ENCODE measurements at places on chromosomes 5 and 9.

DNA sequence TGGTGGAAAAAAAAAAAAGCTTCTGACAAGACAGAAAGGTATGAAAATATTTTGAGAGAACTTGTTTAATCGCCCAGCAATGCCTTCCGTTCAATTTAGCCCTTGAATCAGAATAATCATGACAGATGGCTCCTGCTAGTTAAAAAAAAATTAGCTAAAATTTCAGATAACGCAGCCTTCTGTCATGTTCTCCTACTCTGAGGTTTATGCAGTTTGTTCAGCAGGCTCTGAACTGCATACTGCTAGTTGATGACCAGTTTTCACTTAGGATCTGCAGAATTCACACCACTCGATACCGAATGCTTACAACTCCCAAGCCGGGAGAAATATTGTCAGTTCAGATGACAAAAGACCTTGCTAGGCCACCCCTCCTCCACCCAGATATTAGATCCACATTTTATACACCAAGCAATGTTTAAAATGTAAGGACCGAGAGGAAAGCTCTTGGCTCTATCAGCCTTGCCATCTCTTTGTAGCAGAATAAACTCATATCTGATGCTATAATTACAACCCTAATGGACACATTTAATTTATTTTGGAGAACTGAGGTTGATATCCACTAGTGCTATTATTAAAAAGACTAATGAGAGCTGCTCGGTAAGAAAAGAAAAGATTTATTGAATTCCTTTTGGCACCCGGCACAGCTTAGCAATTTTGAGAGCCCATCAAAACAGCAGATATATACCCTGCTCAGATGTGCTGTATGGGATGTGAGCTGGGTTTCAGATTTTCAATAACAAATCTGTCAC, 322.8 kb downstream of the GLIS3 start:
- no peak for DNase-seq

DNA sequence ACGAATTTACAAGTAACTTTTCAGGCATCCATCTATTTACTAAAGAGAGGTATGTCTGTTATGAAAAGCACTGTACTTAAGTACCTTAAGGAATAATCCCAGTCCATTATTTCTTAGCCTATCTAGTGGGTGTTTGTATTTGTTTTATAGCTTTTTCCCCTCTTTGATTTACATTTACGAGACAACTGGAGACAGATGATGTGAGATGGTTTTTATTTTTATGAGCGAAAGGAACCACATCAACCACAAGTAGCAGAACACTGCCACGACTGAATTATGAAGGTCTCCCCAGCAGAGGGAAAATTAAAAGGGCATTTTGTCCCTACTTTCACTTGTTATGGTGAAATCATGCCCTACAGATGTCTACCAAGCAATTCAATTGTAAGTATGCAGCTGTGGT, 357.8 kb downstream of the NFIB start:
- DNase-seq = no peak

DNA sequence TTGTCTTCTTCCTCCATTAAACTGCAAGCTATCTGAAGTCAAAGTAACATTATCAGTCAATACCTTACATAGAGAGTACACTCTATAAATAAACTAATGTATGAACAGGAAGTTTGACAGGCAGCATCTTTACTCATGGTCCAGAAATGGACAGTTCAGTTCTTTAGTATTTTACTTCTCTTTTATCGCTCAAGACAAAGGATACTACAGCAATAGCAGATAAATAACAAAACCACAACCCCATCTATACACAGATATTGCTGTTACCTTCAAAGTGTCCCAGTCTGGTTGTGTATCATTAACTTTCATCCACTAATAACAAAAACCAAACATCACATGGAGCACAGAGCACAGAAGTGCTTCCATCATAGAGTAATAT, 46.4 kb downstream of the SEMA5A start:
- DNase-seq = no peak

DNA sequence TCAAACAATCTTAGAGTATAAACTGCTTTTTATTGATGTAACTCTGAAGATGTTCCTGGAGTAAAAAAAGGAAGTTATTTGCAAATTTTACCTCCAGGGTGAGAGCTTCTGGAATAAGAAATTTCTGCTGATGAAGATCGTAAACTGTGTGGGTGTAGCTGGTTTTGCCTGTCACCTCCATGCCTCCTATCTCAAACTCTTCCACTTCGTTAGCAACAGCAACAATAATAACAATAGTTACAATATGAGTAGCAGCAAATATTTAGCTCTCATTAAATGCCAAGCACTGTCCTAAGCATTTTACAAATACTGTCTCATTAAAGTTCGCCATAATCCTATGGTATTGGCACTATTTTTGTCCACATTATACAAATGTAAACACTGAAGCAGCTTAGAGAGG, 57.9 kb downstream of the GCNT1 start:
- no peak for DNase-seq

GRCh38 chr5:168951769-168952168, 349.2 kb downstream of the SLIT3 start:
- DNase-seq = no peak

DNA sequence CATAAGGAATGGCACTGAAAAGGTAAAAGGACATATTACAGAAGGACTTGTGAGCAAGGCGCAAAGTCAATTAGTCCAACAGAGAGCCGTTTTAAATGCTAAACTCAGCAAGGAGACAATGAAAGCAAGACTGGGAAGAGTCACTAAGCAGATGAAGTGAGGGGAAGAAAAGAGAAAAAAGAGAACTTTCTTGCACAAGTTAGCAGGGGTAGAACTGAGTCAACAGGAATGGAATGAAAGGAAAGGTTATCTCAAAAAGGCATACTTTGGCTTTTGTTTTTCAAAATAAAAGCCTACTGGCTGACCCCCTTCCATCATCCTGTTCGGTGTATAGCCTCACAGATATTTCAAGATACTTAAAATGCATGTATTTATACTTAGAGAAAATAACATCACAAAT, 75.0 kb downstream of the NR6A1 start:
- no peak for DNase-seq

- DNase-seq = no peak
These were observed 327.6 kb downstream of the KDM4C start for GRCh38 chr9:7085357-7085756.

DNA sequence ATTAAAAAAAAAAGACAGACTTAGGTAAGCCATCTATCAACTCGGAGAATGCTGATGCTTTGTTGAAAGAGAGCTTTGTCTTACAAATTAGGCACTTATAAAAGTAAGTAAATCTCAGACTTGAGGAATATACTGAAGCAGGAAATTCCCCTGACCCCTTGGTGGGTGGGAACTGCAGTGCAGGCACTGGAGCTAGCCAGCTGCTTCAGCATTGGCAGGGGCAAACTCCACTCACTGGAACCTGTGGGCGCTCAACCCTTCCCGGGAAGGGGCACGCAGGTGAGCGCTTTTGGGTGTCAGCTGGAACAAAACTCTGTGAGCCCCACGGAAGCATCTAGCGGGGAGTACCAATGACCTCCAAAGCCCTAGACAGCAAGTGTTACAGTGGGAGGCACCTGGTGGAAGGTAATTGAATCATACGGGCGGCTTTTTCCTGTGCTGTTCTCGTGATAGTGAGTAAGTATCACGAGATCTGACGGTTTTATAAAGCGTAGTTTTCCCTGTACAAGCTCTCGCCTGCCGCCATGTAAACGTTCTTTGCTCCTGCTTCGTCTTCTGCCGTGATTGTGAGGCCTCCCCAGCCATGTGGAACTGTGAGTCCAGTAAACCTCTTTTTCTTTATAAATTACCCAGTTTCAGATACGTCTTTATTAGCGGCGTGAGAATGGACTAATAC, 628.0 kb upstream of the CDH18 start:
- no peak for DNase-seq

- no peak for DNase-seq
These were observed at the start of gene MAMDC2 for GRCh38 chr9:70043689-70044489. Gene MAMDC2, plus strand, starts transcription at chr9:70043848. Its CDS starts 350 bp downstream, at chr9:70044198.

DNA sequence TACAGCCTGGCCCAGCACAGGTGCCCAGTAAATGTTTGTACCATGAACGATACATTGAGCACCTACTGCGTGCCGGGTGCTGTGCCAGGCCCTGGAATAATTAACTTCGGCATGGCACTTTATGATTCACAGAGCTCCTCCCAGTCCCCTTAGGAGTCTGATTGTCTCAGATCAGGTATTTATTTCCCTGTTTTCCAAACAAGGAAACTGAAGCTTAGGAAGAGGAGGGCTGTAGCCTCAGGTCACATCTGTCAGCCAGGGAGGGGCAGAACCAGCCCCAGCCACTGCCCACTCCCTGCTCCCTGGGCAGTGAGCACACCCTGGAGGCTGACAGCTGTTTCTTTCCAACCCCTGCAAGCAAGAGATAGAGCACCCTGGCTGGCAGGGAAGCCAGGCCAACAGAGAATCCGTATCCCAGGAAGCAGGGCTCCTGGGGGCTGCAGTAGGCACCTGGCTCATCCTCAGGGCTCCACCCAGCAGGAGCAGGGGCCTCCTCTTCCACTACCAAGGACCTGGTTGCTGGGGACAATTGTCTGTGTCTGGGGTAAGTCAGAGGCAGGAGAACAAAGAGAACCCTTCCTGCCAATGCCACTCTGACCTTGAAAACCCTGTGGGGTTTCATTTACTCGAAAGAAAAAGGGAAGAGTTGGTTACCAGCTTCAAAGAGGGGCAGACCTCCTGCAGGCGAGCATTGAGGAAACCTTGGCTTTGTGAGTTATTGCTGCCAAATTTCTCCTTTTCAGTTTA, 69.0 kb downstream of the DAB2IP start:
- DNase-seq = no peak

All from liver (tissue), 10 donors.